Activated CD4-positive, alpha-beta memory T cell treated with anti-CD3 and anti-CD28 coated beads for 36 hours (primary cell): ENCODE measurements at places on chromosomes 1 and 21. TPM values are rescaled to one million over a fixed set of nuclear protein-coding genes. Genes with fewer than 3 reads are reported as not detected.

The AK5 gene
- total RNA-seq, result 2.2 TPM

DNA sequence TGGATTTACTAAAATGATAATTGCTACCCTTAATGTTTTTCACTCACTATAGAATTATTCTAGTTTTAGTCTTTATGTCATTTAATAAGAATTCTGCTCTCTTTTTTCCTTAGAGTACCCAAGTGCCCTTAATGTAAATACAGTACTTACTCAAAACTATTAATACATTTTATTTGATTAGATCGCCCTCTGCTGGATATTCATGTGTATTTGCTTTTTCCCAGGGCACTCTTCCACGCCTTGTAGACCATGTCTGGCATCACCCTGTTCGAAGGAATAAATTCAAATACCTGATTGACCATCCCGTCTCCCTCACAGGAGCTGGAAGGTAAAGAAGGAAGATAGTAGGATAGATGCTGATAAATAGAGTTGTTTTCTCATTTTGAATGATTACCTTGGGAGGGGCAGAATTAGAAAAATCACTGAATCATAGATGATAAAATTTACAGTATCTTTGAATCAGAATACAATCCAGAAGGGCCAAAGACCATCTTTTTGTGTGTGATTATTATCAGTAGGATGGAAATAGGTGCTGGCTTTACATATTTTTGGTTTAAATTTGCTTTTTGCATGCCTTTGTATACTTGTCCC, 4.1 kb downstream of the AXDND1 start:
- DNase-seq, result peak; percentile 24
- no peak overlapping the region for H3K4me3 ChIP-seq
- no peak overlapping the region for H3K27ac ChIP-seq
- peaks cover 12% of the 10 kb centered on the region for H3K4me1 ChIP-seq

The GBP2 gene
- 403 TPM for total RNA-seq

DNA sequence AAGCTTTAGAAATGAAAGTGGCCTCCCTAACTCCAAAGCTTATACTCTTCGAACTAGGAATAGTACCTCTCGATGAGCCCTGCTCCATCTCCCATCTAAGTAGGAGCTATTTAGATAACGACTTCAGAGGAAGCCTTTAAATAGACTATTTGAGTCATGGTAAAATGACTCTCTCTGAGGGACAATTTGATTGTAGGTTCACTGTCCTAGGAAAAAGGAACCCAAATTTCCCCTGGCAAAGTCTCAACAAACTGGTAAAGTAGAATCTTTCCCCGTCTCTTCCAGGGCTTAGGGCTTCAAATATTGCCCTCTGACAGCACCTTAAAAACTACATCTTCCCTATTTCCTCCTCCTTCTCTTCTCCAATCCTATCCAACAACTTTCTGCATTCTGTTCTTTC, 2.0 kb upstream of the FCER1A start:
- peaks cover 4% of the 10 kb centered on the region for H3K27me3 ChIP-seq
- H3K4me1 ChIP-seq, result no peaks in the 10 kb centered on the region
- H3K4me3 ChIP-seq, result no peak overlapping the region

The FCRL2 gene
- total RNA-seq, result not detected

- no peaks in the 10 kb centered on the region for H3K27me3 ChIP-seq
- no peak overlapping the region for H3K4me3 ChIP-seq
- no peak overlapping the region for H3K27ac ChIP-seq
These were observed 10.0 kb downstream of the ITLN1 start for GRCh38 chr1:160874935-160875334.

GRCh38 chr1:14897080-14897449, 256.5 kb upstream of the TMEM51 start:
- no peak for DNase-seq
- no peaks in the 10 kb centered on the region for H3K36me3 ChIP-seq
- H3K4me1 ChIP-seq, result no peaks in the 10 kb centered on the region
- no peak overlapping the region for H3K27ac ChIP-seq
- no peak overlapping the region for H3K4me3 ChIP-seq

GRCh38 chr21:25735646-25736597, 1.1 kb downstream of the GABPA start:
- H3K4me3 ChIP-seq, result peak overlapping the region; percentile 98
- H3K27ac ChIP-seq, result peak overlapping the region; percentile 100
- H3K4me1 ChIP-seq, result peaks cover 52% of the 10 kb centered on the region
- peak; percentile 87 for DNase-seq
- peaks cover 15% of the 10 kb centered on the region for H3K36me3 ChIP-seq

DNA sequence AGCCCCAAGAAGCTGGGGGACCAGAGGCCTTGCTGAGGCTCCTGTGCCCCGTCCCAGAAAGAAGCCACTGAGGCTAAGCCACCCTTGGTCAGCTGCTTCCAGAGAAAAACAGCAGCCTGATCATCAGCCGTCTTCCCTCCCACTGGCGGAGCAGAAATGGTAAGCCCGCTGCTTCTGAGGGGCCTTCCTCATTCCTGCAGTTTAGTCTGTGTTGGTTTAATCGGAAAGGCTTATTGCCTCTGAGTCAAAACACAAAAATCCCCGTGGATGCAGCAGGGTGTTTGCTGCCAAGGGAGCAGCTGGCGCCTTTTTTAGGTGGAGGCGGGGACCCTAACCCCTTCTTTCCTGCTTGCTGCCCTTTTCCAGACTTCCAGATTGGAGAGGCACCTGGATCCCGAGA, 33.9 kb downstream of the SPSB1 start:
- H3K4me1 ChIP-seq, result peaks cover under 1% of the 10 kb centered on the region
- DNase-seq, result no peak
- H3K27me3 ChIP-seq, result no peaks in the 10 kb centered on the region

- H3K36me3 ChIP-seq, result peaks cover 8% of the 10 kb centered on the region
- no peak overlapping the region for H3K4me3 ChIP-seq
- no peak for DNase-seq
These were observed 3.0 kb upstream of the AHCTF1 start for GRCh38 chr1:246934765-246935164.

- peaks cover 15% of the 10 kb centered on the region for H3K27me3 ChIP-seq
- H3K36me3 ChIP-seq, result peaks cover 2% of the 10 kb centered on the region
- H3K4me1 ChIP-seq, result peaks cover 10% of the 10 kb centered on the region
- H3K27ac ChIP-seq, result no peak overlapping the region
- no peak for DNase-seq
These were observed 75.9 kb upstream of the ETS2 start for GRCh38 chr21:38729754-38730379.

- H3K36me3 ChIP-seq, result peaks cover 1% of the 10 kb centered on the region
- DNase-seq, result peak; percentile 19
- no peak overlapping the region for H3K4me3 ChIP-seq
- no peak overlapping the region for H3K27ac ChIP-seq
- H3K4me1 ChIP-seq, result peaks cover 11% of the 10 kb centered on the region
These were observed 805 bp downstream of the ATG4C start for GRCh38 chr1:62784509-62785365.

DNA sequence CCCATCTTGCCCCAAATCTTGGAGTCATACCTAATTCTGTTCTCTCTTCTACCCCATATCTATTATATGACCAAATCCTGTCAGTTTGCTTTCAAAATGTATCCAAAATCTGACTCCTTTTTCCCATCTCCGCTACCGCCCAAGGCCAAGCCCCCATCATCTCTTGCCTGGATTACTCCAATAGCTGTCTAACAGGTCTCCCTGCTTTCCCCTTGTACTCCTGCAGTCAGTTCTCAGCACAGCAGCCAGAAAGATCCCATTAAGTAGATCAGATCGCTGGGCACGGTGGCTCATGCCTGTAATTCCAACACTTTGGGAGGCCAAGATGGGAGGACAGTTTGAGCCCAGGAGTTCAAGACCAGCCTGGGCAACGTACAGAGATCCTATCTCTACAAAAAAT, 19.8 kb downstream of the IQGAP3 start:
- H3K4me1 ChIP-seq, result peaks cover 2% of the 10 kb centered on the region
- DNase-seq, result no peak
- no peaks in the 10 kb centered on the region for H3K36me3 ChIP-seq
- no peak overlapping the region for H3K27ac ChIP-seq
- no peak overlapping the region for H3K4me3 ChIP-seq
- no peaks in the 10 kb centered on the region for H3K27me3 ChIP-seq

The RCAN1 gene
- 9.7 TPM for total RNA-seq

GRCh38 chr1:11308699-11309224, 35.8 kb downstream of the UBIAD1 start:
- no peaks in the 10 kb centered on the region for H3K4me1 ChIP-seq
- no peak overlapping the region for H3K27ac ChIP-seq
- no peak for DNase-seq
- H3K36me3 ChIP-seq, result no peaks in the 10 kb centered on the region
- H3K27me3 ChIP-seq, result no peaks in the 10 kb centered on the region

- DNase-seq, result no peak
- H3K27me3 ChIP-seq, result no peaks in the 10 kb centered on the region
- no peak overlapping the region for H3K4me3 ChIP-seq
- H3K27ac ChIP-seq, result no peak overlapping the region
These were observed 13.0 kb upstream of the UQCRHL start for GRCh38 chr1:15820478-15820877.

The BRINP2 gene
- total RNA-seq, result not detected

DNA sequence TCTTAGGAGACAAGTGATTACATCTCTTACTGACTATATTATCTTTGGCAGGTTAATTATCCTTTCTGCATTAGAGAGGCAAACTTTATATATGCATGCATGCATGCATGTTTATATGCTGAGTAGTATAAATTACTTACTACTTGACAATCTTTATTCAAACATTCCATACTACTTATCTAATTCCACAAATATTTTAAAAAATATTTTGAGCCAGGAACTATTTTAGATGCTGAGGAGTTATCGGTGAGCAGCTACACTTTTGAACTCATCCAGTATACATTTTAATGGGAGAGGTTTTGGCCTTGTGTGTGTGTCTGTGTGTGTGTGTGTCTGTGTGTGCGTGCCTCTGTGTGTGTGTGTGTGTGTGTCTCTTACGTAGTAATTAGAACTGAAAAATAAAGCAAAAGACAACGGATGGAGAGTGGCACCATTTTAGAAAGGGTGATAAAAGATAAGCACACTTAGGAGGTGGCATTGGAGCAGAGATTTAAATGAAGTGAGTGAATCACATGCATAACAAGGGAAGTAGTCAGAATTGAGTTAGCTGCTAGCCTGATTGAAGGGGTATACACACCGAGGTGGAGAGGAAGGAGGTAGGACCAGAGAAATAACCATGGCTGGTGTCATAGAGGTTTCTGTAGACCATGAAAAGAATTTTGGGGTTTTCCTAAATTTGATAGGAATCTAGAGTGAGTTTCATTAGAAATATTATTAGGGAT, 1488.4 kb downstream of the MRPL39 start:
- no peaks in the 10 kb centered on the region for H3K36me3 ChIP-seq
- no peak for DNase-seq
- H3K27ac ChIP-seq, result no peak overlapping the region
- H3K4me3 ChIP-seq, result no peak overlapping the region
- no peaks in the 10 kb centered on the region for H3K27me3 ChIP-seq
- H3K4me1 ChIP-seq, result no peaks in the 10 kb centered on the region

The GSTM2 gene
- total RNA-seq, result 8.2 TPM

GRCh38 chr21:17238468-17238867, 274.4 kb upstream of the CXADR start:
- H3K36me3 ChIP-seq, result no peaks in the 10 kb centered on the region
- H3K4me3 ChIP-seq, result no peak overlapping the region
- no peaks in the 10 kb centered on the region for H3K27me3 ChIP-seq

GRCh38 chr1:94983171-94983739, 56.3 kb upstream of the CNN3 start:
- peaks cover 4% of the 10 kb centered on the region for H3K4me1 ChIP-seq
- H3K4me3 ChIP-seq, result no peak overlapping the region
- DNase-seq, result no peak
- no peaks in the 10 kb centered on the region for H3K36me3 ChIP-seq
- no peaks in the 10 kb centered on the region for H3K27me3 ChIP-seq

- no peak overlapping the region for H3K27ac ChIP-seq
- peaks cover 4% of the 10 kb centered on the region for H3K4me1 ChIP-seq
- H3K36me3 ChIP-seq, result peaks cover 1% of the 10 kb centered on the region
- no peak for DNase-seq
- H3K4me3 ChIP-seq, result peak overlapping the region; percentile 25
These were observed 11.8 kb downstream of the NHLH2 start for GRCh38 chr1:115829023-115829674.

DNA sequence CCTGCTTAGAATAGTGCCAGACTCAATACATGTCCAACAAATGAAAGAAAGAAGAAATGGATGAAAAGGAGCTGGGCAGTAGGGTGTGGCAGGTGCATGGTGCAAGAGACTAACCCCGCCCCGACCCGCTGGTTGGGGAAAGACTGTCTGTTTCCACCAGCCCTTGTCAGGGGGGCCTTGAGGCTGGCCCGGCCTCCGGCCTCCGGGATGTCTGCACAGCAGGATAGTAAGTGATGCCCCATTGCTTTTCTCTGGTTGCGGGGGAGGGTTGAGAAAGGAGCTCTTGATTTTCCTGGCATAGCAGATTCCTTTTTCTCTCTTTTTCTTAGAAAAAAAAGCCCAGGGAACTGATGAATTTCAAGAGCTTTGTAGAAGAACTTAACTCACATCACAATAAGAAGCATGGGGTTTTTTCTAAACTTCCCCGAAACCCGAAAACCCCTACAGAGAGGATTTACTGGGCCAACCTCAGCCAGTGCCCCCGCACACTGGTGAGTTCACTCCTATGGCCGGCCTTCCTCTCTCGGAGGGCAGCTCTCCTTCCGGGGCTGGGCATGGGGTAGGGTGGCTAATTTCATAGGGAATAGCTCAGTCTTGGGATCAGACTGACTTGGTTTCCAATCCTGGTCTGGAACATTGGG, 12.5 kb upstream of the TTC22 start:
- H3K27ac ChIP-seq, result no peak overlapping the region
- H3K27me3 ChIP-seq, result peaks cover 2% of the 10 kb centered on the region
- H3K4me3 ChIP-seq, result no peak overlapping the region
- H3K36me3 ChIP-seq, result no peaks in the 10 kb centered on the region
- DNase-seq, result no peak

GRCh38 chr1:82388679-82389078, 587.9 kb downstream of the ADGRL2 start:
- no peak overlapping the region for H3K27ac ChIP-seq
- H3K36me3 ChIP-seq, result no peaks in the 10 kb centered on the region
- H3K4me3 ChIP-seq, result no peak overlapping the region
- H3K27me3 ChIP-seq, result no peaks in the 10 kb centered on the region
- DNase-seq, result no peak

DNA sequence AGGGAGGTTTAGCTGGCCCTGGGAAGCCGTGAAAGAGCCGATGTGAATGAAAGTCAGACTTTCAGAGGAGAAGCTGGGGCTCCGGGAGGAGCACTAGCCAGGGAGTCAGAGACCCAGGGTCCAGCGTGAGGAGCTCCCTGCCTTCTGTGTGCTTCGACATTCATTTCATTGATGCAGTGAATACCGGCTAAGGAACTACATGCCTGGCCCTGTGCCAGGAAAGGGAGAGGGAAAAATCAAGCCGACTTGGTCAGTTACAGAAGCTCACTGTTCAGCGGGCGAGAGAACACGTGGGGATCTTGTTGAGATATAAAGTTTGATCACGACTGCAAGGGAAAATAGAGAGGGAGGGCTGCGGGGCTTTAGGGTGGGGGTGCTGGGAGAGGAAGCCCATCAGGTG, 76.7 kb upstream of the RUNX3 start:
- H3K36me3 ChIP-seq, result no peaks in the 10 kb centered on the region
- H3K4me3 ChIP-seq, result no peak overlapping the region
- peaks cover 56% of the 10 kb centered on the region for H3K4me1 ChIP-seq
- no peak overlapping the region for H3K27ac ChIP-seq
- H3K27me3 ChIP-seq, result no peaks in the 10 kb centered on the region
